Activated naive CD4-positive, alpha-beta T cell treated with anti-CD3 and anti-CD28 coated beads, Interleukin-2, amount 10 ng/mL, durations not matched to agents 7 days and 5 days (primary cell): ENCODE measurements at places on chromosomes 7 and 10.

GRCh38 chr10:62239994-62240393 is 28.6 kb downstream of the RTKN2 start:
- no peak for DNase-seq

- DNase-seq = no peak
Observed at GRCh38 chr7:40348126-40348728, 213.4 kb downstream of the SUGCT start.

GRCh38 chr10:107144490-107144889 is 20.0 kb downstream of the SORCS1 start:
- DNase-seq = no peak

DNA sequence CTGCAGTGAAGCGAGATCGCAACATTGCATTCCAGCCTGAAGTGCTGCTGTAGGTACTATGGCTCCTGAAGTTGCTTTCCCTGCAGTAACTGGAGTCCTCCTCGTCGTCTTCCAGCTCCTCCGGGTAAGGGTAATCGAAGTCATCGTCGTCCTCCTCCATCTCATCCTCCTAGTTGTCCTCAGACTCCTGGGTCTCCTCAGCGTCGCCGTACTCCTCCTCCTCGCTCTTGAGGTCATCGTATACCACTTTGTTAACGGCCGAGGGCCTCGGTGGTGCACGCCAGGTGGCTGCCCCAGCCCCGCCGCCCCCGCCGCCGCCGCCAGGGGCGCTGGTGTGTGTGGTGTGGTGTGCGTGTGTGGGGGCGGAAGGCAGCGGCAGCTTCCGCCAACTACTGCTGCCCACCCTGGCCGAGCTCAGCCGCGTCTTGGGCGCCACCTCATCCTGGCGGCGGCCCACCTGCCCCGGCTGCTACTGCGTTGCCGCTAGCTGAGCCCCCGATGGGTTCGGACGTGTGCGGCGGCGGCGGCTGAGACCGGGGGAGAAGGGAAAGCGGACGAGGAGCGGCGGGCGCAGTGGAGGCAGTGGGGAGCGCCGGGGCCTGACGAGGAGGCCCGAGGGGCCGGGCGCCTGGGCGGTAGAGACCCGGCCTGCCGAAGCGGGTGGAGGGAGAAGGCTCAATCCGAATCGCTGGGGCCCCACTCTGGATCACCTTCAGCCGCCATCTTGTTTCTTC is 11.8 kb upstream of the ACBD5 start:
- peak; percentile 81 for DNase-seq

GRCh38 chr7:23285657-23286646 is 13.2 kb upstream of the MALSU1 start:
- no peak for DNase-seq

GRCh38 chr10:113329121-113329596 is 223.7 kb upstream of the HABP2 start:
- DNase-seq = no peak

DNA sequence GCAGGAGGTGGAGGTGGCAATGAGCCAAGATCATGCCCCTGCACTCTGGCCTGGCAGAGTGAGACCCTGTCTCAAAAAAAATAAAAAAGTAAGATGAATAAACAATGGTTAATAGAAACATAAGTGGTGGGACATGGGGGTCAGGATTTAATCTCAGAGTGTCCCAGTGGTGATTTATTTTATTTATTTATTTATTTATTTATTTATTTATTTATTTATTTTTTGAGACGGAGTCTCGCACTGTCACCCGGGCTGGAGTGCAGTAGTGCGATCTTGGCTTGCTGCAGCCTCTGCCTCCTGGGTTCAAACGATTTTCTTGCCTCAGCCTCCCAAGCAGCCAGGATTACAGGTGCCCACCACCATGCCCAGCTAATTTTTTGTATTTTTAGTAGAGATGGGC is 482.6 kb upstream of the GALNT17 start:
- DNase-seq = no peak

DNA sequence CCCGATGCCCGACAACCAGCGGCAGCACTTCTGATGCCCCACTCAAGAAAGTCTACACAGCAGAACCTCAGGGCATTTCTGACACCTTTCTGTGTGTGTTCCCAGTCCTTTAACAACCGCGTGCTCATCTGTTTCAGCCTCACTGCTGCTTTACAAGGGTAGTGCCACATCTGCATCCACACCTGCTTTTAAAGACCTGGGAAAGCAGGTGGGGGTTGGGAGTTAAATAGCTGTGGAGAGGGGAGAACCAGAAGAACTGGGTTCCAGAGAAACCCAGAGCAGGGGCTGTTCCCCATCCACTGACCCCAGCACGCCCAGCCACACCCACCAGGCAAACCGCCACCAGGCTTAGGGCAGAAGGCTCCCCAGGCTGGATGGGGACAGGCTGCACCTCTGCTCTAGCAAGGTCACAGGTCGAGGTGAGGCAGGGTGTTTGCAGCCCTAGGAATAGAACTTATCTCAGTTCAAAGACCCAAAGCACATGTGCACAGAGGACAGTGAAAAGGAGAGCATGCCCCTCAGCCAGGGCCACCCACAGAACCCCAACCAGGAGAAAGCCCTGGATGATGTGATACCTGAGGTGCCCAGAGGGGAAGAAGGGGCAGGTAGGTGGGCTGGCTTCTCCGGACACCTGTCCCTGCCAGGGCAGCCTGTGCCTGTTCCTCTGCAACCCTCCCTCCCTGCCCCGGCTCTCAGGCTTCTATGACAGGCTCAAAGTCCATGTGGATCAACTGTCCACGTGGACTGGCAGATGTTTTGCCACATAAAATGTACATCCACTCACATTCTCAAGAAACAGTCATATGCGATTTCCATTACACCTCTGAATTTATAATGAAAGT is 51.3 kb downstream of the COBL start:
- no peak for DNase-seq

DNA sequence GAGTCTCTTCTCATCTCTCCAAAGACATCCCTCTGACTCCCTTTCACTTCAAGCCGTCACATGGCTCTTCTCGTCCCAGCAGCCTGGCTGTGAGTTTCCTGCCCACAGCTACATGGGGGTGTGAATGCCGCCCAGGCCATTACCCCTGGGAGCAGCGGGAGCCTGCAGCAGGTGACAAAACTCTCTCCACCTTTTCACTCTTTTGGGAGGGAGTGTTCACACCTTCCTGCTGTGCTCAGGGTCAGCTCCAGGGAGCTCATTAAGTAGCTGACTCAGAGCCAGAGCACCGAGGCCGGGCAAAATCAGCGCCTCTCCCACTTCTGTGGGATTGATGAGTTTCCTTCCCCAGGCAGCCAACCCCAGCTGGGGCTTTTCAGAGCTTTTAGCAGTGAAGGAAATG is 271.3 kb downstream of the TYW1 start:
- no peak for DNase-seq

DNA sequence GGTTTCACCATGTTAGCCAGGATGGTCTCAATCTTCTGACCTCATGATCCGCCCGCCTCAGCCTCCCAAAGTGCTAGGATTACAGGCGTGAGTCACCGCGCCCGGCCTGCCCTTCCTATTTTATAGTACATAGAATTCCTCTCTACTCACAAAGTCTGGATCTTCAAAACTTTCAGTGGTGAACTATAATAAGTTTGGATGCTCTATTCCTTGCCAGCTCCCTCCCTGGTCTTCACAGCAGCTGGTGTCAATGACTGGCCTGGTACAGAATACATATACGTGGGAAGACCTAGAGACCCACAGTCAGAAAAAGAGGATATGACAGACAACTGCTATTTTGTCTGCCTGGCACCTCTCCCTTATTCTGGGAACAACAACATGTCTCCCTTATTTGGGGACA is 40.8 kb downstream of the ARHGAP12 start:
- DNase-seq = no peak

GRCh38 chr7:136588216-136588615 is 280.2 kb upstream of the CHRM2 start:
- DNase-seq = no peak

DNA sequence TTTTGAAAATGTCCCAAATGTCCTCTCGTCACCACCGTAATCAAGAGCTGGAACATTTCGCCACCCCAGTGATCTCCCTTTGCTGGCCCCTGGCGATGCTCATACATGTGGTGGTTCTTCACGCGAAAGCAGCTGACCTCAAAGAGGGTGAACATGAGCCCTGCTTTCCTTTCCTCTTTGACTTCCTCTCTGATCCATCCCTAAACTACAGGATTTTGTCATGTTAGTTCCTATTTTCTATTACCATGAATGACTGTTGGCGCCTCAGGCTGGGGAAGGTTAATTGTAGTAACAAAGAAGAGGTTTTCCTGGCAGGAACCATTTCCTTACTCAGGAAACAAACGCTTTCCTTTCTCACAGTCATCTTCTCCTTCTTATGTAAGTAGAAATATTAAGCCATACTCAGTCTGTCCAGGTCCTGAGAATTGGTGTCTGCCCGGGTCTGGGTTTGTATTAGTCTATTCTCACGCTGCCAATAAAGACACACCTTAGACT is 114.5 kb downstream of the INSYN2A start:
- DNase-seq = no peak

DNA sequence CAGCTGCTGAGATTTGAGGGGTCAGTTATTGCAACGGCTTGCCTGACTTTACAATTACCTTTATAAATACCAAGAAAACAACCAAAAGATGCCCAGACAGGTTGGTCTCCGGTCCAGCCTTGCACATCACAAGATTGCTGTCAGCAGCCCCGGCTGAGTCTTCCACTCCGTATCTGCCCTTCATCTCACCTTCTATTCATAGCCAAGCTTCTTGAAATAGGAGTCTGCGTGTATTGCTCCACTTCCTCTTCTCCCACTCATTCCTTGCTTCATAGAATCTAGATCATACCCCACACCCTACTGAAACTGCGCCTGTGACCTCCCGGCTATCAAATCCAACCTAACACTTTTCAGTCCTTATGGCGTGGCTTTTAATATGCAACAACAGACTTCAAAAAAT is 31.1 kb upstream of the USP6NL start:
- no peak for DNase-seq

GRCh38 chr7:20241194-20241910 is 24.2 kb upstream of the MACC1 start:
- DNase-seq = no peak

DNA sequence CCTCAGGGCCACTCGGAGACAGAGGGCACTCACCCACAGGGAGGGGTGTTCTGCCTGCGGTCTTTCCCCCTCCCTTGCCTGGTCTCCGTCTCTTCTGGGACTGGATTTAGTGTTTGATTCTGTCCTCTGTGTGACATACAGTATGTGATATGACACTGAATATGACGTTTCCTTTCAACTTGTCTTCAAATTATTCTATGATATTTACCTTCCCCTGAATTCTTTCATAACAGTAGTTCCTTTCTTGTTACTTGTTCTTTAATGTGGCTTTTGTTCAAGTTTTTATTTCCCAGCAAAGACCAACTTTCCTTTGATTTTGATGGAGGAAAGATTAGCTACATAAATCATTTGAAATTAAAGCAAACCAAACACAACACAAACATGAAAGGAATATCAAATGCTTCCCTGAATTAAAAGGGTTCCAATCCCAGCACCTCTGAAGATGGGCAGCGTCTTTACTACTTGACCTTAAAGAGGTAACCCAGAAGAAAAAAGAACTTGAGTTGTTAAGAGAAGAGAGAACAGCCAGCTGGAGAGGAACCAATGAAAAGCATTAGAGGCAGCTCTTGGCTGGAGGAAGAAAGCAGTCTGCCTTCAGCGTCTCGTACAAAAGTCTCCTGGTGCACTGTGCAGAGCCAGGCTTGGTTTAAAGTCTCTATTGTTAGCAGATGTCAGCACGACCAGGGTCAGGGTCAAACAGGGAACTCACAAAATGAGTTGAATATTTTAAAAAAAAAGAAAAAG is 18.3 kb upstream of the RHEB start:
- no peak for DNase-seq

GRCh38 chr10:107341281-107341680 is 176.8 kb upstream of the SORCS1 start:
- DNase-seq = no peak

- no peak for DNase-seq
Observed at GRCh38 chr7:149883048-149883438, 9.3 kb downstream of the ATP6V0E2 start.

DNA sequence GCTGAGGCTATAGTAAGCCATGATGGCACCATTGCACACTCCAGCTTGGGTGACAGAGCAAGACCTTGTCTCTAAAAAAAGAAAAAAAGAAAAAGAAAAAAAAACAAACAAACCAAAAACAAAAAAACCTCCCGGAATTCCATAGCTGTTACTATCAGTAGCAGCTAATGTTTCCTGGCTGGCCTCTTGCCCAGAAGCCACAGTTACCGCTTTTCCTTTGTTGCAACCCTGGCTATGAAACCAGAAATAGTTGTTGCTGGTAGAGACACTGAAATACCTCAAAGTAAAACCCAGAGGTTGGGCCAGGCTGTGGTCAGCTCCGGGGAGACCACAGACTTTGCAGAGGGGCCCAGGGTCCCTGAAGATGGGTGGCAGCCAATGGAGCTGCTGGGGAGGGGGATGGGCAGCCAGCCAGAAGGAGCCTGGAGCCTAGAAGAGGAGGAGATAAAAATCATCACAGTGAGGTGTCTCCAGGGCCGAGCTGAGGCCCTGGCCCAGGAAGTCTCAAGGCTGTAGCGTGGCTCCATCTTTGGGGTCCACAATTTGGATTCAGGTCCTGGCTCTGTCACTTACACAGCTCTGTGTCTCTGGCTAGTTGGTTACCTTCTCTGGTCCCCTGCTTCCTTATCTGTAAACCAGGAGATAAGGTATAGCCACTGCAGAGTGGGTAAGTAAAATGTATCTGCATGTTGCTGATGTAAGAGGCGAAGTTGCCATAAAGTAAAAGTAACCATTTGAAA is 3.4 kb upstream of the CHST12 start:
- peak; percentile 44 for DNase-seq

DNA sequence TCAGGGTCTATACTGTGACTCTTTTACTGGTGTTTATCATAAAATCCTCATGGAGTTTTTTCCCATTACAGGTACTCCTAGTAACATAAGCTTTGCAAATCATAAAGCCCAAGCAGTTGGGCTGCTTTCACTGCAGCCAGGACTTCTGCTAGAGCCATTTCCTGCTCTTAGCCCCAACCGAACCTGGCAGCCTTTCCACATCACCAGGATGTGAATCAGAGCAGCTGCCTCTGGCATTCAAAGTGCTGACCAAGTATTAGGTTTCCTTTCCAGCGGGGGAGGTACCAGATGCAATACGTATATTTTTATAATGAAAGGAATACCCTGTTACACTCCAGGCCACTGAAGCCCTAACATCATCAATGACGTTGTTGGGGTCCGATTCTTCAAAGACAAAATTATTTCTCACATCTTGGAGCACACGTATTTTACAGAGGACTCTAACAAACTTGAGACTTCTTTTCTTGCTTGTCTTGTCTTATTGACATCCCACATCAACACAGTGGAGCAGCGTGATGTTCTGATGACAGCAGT is 3.6 kb upstream of the HTR5A start:
- DNase-seq = no peak

GRCh38 chr10:69375307-69376151 is 41.2 kb downstream of the TACR2 start:
- DNase-seq = no peak
